Thoracic aorta (tissue), 2 donors: ENCODE measurements at places on chromosomes 4 and X.

DNA sequence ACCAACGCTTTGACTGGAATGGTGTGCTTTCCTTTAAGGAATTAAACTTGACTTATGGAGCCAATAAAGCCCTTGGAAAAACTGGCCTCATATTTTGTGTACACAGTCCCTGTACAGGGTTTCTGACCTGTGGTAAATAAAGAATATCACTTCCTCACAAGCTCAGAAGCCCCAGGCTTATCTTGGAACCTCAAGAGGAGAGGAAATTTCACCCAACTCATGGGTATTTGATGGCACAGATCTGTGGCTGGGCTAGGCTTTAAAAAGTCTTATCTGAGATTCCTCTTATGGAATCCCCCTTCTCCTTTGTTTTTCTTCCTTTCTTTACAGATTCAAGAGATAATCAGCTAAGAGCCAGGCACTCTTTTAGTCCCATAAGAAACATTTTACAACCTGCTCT, 89.3 kb upstream of the USP38 start:
- no peak for DNase-seq

DNA sequence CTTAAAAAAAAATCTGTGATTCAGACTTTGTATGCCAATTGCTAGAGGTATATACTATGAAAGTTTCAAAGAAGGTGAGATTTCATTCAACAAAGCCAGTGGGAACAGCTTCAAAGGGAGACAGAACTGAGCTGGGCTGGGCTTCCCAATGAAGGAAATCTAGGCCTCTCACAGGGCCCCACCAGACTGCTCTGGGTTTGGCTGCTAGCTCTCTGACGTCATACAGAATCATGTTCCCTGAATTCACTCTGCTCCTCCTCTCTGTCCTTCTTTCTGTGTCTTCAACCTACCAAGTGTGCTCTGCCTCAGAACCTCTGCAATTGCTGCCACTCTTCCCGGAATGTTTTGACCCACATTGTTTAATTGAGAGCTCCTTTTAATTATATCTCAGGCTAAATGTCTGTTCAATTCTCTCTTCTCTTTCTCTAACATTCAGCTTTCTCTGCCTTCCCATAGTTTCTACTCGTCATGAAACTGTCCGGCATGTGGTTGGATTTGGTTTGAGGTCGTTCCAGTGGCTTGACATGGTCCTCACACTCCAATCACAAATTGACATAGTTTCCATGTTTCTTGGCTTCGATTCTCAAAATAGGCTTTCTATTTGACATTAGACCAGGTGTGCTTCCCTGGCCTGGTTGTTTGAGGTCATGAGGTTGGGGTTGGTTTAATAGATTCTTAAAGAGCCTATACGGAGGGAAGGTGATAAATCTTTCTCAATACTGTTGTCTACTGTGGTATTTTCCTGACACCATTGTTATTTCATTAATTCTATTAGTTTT, 282.1 kb upstream of the EMCN start:
- no peak for DNase-seq

GRCh38 chrX:39677585-39677977, 420.2 kb downstream of the BCOR start:
- no peak for DNase-seq

DNA sequence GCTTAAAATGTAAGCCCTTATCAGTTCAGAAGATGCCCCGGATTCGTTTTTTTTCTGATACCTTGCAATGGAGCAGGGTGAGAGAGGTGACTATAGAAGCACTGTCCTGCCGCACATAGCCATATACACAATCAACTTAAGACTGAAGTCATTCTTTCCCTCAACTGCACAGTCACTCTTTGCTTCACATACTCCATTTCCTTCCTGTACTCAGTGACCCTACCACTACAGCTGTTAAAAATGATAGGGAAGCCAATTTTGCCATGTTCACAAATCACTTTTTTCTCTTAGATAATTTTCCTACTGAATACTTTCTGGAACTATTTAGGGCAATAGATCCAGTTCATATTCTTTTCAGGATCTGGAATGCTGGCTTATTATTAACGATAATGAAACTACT, 300.0 kb downstream of the ANK2 start:
- DNase-seq = no peak

DNA sequence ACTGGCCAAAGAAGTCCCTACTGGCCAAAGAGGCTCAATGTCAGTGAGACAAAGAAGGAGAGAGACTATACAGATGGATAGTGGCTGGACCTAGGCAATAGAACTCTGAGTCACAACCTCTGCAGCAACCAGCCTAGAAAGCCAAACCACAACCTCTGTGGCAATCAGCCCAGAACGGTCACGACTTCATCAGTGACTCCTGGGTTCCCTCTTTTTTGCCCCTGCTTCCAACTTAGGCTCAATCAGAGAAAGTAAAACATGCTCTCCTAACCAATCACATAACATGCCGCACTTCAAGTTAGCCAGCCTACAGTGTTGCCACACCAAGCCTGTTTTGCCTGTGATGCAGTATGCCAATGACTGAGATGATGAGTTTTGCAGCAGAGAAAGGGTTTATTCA, 203.4 kb downstream of the ANAPC10 start:
- DNase-seq = no peak

DNA sequence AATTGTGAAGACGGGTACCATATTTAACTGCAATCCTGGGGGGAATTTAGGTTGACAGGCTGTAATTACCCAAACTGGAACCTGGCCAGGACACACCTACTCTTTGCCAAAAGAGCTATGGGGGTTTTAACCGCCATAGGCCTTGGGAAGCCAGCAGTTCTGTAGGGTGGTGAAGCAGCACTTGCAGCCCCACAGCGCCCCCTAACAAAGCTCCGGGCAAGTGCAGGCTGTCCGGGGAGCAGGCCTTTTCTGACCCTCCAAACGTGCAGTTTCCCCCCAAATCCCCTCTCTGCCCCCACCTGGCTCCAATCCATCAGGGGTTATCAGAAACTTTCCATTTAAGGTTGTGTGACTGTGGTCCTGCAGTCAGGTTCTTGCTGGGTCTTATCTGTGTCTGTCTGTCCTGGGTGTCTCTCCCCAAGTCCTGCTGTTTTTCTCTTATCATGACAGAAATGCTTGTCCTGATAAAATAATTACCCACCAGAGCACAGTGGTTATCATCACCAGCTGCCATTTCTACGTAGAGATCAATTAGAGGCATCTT, 350.9 kb downstream of the MID1IP1 start:
- no peak for DNase-seq

DNA sequence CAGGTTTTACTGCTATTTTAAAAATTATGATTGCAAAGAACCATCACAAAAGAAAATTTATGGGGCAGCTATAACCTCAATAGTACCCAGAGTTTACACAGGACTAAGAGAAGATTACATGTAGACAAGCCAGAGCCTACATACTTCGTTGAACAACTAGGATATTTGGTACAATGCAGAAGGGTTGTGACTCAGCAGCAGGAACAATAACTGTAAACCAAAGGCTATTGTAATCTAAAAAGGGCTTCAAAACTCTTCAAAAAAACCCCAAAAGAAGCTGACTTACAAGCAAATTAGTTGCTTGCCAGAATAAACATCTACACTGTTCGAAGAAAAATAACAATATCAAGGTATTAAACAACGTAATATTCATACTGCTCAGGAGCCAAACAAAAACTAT, 618.0 kb downstream of the STPG2 start:
- no peak for DNase-seq

- no peak for DNase-seq
Measured at GRCh38 chr4:123577225-123577906, 180.8 kb downstream of the SPRY1 start.

- no peak for DNase-seq
Measured at GRCh38 chr4:11116940-11117339, 311.8 kb downstream of the HS3ST1 start.

DNA sequence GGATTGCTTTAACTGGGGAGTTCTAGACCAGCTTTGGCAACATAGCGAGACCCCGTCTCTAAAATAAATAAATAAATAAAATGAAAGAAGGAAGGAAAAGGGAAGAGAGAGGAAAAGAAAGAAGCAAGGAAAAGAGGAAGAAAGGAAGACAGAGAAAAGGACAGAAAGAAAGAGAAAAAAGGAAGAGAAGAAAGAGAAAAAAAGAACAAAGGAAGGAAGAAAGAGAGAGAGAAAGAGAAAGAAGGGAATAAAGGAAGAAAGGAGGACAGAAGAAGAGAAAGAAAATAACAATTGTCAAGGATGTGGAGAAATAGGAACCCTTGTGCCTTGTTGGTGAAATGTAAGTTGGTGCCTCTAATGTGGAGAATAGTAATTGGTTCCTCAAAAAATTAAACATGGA, 74.6 kb downstream of the ANAPC4 start:
- DNase-seq = no peak

DNA sequence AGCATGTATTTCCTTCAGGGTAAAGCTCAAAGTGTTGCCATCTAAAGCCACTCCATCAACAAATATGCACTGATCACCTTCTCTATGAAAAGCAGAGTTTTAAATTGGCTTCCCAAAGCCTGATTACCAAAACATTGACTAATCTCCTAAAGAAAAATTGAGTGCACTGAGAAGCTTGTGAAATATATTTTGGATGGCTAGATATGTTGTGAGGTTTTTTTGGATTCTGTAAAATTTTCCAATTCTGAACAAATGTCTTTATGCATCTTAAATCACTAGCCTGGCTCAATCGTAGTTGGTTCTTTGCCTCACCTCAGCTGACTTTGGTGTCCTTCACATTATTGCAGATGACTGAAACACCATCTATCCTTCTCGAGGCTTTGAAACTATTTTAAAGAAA, 14.9 kb upstream of the EXOSC9 start:
- DNase-seq = no peak

DNA sequence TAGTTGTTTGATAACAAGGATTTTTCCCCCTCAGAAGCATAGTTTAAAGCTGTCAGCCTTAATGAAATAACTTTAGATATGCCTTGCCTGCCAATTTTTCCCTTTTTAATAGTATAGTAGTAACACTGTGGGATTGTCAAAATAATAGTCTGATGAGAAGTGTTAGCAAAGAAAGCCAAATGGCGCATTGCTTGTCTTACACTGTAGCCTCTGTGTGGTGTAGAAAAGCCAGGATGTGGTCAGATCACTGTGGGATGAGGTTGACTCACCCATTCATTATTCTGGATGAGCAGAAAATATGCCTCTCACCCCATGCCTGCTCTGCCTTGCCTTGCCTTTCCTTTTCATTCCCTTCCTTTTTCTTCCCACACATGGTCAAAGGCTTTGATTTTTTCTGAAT, 257.8 kb upstream of the NRK start:
- no peak for DNase-seq

DNA sequence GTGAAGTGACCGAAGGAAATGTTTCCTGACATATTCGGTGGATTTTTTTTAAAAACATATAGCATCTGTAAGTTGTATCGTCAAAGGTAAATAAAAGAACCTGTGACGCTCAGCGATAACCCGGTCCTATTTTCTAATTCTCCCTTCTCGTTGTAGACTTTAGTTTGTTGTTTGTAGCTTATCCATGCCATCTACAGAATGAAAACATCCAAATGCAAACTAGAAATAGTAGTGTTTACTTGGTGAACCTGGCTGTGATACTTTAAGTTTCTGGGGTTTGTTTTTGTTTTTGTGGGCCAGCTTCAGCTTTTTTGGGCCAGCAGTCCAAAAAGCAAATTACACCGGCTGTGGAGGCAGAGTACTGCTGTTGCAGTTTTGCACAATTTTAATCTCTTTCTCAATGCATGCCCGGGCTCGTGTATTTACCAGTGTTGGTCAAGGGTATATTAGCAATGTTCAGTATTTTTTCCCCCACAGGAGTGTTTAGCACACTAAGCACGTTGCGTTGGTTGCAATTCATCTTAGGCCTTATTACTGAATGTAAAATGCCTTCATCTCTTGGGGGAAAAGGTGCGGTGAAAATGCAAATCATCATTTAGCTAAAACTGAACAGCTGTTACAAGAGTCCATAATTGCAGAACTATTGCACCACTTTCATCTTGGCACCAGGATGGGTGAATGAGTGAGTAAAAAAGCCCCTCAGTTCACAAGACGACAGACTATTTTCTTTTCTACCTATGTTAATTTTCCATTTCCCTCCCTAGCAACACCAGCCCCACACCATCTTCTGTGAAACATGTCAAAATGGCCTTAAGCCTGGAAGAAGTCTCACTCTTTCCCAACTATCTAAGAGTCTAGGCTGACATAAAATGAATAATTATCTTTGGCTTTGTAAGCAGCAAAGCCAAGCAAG, 1.7 kb upstream of the CNOT6L start:
- no peak for DNase-seq

DNA sequence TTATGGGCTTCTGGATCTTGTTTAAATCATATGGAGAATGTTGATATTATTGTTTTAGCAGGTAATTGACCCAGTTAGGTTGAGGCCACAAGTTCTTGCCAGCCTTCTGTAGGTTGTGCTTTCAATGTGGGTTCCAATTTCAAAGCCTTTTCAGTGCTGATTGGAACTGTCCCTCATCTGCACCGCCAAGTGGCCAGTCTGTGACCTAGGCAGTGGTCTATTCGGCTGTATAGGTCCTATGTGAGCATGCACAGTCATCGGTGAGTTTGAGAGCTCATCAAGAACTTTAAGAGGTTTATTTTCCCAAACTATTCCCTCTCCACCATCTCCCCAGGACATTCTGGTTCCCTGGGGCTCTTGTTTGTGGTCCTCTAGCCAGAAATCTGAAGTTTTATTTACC, 35.7 kb downstream of the DDX53 start:
- no peak for DNase-seq

DNA sequence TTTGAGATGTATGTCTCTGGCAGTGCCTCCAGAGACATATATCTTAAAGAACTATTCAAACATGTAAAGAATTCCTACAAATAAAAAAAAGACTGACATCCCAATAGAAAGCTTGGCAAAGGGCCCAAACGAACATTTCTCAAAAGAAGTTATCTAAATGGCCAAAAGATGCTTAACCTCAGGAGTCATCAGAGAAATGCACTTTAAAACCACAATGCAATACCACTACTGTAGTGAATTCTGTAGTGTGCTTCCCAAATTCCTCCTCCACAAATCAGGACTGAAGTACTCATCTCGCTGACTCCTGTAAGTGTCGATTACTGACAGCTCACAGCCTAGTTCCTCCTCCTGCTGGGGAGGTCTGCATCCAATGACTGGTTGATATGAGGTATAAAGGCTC, 129.0 kb upstream of the MAMLD1 start:
- DNase-seq = no peak

- DNase-seq = no peak
Measured at GRCh38 chr4:151811403-151811802, 50.6 kb upstream of the GATB start.

GRCh38 chr4:74659576-74660411, 134.5 kb downstream of the BTC start:
- DNase-seq = no peak

GRCh38 chr4:18111081-18111480, 89.5 kb upstream of the LCORL start:
- no peak for DNase-seq
